ENCODE measurements at places on chromosomes 4 and X.

GRCh38 chrX:115957862-115958490 lies 212.6 kb upstream of the AGTR2 start:
- DNase-seq: no peak

DNA sequence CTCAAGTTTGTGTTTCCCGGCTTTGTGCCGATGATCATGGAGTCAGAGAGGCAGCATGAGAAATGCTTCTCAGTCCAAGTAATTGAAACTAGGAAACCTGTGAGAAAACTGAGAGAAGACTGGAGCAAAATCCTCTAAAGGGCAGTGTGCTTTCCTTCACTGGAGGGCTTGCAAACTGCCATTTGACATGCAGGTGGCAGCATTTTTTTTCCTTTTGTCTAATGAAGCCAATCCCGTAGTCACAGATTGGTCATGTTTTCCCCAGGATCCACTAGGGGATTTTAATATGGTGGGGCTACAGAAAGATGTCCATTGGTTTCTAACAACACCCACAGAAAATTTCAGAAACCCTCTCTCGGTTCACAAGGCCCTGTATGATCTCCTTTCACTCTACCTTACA lies 117.4 kb upstream of the NUDT10 start:
- DNase-seq: no peak

- DNase-seq: peak; percentile 40
Measured at GRCh38 chrX:53445977-53446376, 11.8 kb upstream of the HSD17B10 start.

- DNase-seq: no peak
Measured at GRCh38 chr4:55378617-55379467, 16.9 kb upstream of the TMEM165 start.

GRCh38 chr4:131316086-131316485 lies 1833.0 kb upstream of the PCDH10 start:
- DNase-seq: no peak

- DNase-seq: no peak
Measured at GRCh38 chr4:89994176-89994873, 99.7 kb downstream of the MMRN1 start.

- DNase-seq: no peak
Measured at GRCh38 chrX:2785538-2785937, 33.7 kb downstream of the XG start.

DNA sequence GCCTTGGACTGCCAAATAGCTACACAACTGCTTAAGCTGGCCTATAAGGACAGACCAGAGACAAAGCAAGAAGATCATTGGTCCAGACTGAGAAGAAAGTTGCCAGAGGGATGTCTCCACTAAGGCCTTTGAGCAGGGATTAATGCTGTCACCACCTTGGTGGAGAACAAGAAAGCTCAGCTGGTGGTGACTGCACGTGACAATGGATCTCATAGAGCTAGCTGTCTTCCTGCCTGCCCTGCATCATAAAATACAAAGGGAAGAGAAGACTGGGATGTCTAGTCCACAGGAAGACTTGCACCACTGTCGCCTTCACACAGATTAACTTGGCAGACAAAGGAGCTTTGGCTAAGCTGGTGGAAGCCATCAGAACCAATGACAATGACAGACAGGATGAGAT lies 40.5 kb upstream of the FAM120C start:
- DNase-seq: no peak

DNA sequence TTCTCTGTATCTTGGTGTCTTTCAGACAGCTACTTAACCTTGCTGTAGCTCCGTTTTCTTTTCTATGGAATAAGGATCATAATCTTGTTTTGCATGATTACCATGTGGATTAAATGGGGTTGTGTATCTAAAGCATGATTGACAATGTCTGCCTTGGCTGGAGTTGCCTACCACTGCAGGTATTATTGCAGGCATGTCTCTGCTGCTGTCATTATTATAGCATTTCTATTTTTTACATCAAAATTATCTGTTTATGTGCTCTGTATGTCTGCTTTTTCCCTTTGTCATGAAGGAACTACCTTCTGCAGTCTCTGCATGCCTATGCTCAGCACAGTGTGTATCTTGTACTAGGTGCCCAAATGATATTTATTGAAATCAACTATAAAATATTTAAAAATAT lies 95.9 kb upstream of the TAPT1 start:
- DNase-seq: no peak

GRCh38 chr4:95256108-95256835 lies 292.5 kb downstream of the UNC5C start:
- no peak for DNase-seq

DNA sequence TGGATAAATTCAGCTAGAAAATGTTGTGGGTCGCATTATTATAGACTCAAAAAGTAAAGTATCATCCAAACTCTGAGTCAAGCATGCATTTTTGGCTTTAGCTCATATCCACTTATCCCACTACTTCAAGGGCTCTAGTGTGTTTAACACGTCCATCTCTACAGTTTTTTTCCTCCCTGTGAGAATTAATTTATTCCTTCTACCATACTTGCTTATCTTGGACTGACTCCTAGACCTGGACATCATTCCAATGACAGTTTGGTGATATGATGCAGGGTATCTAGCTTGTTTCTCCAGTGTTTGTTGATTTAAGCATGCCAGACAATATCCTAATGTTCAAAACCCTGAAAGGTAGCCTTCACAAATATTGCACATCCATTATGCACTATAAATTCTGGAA lies 1037.1 kb upstream of the INTU start:
- DNase-seq: no peak

GRCh38 chrX:130893356-130894085 lies 9.5 kb downstream of the ENOX2 start:
- DNase-seq: no peak

- DNase-seq: no peak
Measured at GRCh38 chr4:3420956-3421355, 20.8 kb upstream of the HGFAC start.

DNA sequence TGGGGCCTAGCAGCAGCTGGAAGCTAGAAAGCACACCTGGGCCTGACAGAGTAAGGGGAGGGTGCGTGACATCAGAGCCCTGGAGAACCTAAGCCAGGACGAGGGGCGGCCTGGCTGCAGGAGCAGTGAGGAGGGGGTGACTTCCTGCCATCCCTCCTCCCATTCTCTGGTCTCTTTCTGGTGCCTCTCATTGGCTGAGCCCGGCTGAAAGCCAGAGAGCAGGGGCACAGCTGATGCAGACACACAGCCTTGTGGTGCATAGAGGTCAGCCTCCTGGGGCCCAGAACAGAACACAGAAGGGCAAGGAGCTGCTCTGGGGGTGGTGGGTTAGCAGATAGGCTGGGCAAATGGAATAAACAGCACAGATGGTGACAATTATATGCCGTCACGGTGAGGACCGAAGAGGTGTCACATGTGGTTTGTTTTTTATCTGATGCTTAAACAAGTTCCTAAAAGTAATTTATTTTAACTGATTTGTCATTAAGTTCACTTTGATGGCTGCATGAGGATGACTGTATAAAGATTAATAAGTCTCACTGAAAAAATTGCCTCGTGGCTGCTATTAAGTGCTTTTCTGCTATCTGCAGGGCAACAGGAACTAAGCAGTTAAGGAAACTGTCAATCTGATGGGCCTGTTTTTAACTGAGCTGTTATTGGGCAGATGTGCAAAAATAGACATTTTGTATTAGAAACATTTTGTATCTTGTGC lies 102.0 kb downstream of the FNIP2 start:
- DNase-seq: no peak

GRCh38 chr4:167779864-167780263 lies 312.5 kb upstream of the ANXA10 start:
- DNase-seq: no peak

GRCh38 chr4:173522160-173522950 lies 7.7 kb downstream of the HAND2 start:
- DNase-seq: no peak

- no peak for DNase-seq
Measured at GRCh38 chr4:21709031-21709430, 239.5 kb downstream of the KCNIP4 start.

DNA sequence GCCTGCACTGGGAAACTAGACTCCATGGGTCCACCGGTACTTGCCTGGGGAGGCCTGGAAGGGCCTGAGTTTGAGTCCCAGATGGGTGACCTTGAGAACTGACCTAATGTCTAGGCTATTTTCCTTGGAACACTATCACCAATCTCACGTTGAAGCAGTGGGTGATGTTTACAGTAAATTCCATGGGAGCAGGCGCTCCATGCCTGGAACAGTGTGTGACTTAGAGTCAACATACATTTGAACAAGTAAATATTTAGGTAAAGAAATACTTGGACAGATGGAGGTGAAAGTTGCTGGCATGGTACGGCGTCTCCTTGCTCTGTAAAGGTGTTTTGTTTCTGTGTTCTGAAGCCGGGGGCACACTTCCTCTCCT lies 47.5 kb downstream of the TBC1D14 start:
- DNase-seq: no peak

GRCh38 chrX:137118136-137118535 lies 84.3 kb upstream of the GPR101 start:
- DNase-seq: no peak

DNA sequence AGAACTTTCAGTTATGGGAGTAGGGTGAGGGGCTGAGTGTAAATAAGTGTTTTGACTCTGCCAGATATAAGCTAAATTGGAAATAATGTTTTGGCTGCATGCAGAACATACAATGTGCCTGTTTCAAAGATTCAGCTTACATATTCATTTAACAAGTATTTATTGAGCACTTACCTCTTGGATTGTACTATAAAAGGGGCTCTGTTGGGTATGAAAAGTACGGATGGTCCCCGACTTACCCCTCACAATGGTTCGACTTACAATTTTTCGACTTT lies 799 bp upstream of the AIFM1 start:
- DNase-seq: no peak

DNA sequence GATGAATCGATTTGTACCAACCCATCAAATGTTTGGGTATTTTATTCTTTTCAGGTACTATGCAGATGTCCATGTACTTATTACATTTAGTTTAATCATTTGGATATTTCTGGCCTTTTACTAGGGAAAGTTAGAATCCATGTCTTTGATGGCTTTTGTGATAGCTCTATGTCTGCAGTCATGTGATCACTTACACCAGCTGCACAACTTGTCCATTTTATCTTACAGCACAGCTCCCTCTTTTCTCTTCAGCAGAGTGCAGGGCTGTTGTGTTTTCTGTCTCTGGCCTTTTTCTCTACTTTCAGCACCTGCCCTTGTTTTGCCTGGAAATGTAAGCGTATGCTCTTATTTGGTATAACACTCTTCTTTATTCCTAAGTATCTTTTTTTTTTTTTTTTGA lies 30.6 kb downstream of the WWC2 start:
- DNase-seq: no peak

DNA sequence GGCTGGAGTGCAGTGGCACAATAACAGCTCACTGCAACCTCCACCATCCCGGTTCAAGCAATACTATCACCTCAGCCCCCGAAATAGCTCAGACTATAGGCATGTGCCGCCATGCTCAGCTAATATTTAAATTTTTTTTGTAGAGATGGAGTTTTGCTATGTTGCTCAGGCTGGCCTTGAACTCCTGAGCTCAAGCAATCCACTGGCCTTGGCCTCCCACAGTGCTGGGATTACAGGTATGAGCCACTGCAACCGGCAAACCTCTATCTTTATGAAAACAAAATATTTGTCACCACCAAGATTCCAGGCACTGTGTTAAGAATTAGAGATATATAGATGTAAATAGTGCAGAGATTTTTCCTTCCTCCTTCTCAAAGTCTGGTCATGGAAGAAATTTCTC lies 232.5 kb downstream of the ANKRD50 start:
- DNase-seq: no peak

DNA sequence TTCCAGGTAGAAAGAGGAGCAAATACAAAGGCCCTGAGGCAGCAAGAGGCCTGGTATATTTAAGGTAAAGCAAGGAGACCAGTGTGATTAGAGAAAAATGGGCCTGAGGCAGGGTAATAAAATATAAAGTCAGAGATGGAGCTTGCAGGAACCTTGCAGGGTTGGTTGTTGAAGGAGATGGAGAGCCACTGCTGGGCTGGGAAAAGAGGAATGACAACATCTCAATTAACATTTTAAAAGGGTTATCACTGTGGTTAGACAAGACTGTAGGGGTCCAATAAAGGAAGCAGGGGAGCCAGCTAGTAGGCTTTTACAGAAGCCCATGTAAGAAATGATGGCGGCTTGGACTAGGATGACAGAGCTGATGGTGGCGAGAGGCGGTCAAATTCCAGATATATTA lies 205.5 kb upstream of the MBNL3 start:
- DNase-seq: no peak

DNA sequence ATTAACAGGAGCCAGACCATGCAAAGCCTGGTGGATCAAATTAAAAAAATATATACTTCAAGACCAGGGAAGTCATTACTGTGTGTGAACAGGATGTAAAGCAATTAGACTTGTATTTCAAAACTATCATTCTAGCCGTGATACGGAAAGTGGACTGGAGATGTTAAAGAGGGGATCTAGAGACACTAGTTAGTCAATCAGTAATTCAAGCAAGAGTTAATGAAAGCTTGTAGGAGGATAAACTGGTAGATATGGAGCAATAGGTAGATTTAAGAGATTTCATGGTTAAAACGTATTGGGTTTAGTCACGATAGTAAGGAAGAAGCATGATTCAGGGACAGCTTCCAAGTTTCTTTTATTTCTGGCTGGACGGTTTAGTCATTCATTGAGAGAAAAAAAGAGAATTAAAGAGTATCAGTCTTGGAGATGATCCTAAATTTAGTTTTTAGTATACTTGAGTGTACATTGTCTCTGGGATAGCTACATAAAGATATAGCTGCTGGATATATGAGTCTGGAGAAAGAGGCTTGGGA lies 3.9 kb downstream of the MAD2L1 start:
- no peak for DNase-seq

DNA sequence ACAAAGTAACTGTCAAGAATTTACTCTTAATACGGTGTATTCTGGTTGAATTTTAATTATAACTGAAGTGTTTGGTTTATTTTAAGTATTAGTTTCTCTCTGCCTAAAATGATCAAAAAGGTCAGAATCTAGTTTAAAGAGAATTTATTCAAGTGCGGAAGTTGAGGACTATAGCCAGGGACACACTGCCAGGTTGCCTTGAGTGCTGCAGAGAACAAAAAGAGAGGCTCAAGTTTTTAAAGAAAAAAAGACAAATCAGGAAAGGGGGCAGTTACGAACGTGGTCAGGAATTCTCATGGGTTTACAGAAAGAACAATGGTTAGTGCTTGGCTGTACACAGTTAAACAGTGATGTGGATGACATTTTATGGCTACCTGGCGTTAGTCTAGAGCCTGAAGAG lies 81.3 kb downstream of the SNX25 start:
- no peak for DNase-seq

GRCh38 chr4:157527954-157528353 lies 307.4 kb downstream of the GRIA2 start:
- no peak for DNase-seq

GRCh38 chrX:134369576-134369975 lies 90.4 kb upstream of the HPRT1 start:
- no peak for DNase-seq

DNA sequence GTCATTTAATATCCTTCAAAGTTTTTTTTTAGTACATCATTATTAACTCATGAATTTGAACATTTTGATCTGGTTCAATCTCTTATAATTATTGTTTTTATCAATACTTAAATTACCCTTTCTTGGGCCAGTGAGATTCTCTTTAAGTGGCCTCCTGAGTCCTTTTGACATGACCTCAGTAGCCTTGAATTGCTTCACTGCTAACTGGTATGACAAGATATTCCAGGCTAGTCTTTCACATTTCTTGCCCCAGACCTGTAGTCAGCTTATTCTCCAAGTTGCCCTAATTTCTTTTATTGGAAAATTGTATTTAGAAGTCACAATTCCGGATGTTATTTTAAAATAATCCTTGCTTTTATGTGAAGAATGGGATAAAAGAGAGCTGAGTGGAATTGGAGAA lies 35.4 kb upstream of the FBXW7 start:
- no peak for DNase-seq

Measured in inflammatory macrophage (primary cell).